ENCODE measurements at places on chromosomes 12 and 14. TPM values are rescaled to one million over a fixed set of nuclear protein-coding genes. Genes with fewer than 3 reads are reported as not detected.

EID3 gene
- 39.1 TPM for total RNA-seq

SRRM4 gene
- total RNA-seq: 0.18 TPM

CBX5 gene
- total RNA-seq: 17.5 TPM

GNG2 gene
- total RNA-seq: 2.6 TPM

MAP3K9 gene
- total RNA-seq: 7.0 TPM

KRT83 gene
- total RNA-seq: not detected

SOAT2 gene
- total RNA-seq: not detected

ZNF140 gene
- 2.3 TPM for total RNA-seq

SLC38A4 gene
- total RNA-seq: 15.6 TPM

BICDL1 gene
- 67.1 TPM for total RNA-seq

MUCL1 gene
- total RNA-seq: not detected

HNF1A gene
- total RNA-seq: 5.0 TPM

NAA25 gene
- total RNA-seq: 72.6 TPM

WDR20 gene
- total RNA-seq: 25.5 TPM

All from stomach (tissue), 19 donors.